Kidney (tissue), 22 donors: ENCODE measurements at places on chromosomes 7 and 10. TPM values are rescaled to one million over a fixed set of nuclear protein-coding genes. Genes with fewer than 3 reads are reported as not detected.

Gene PSD
- polyA plus RNA-seq: 1.2 TPM

Gene EXOC4
- 22.8 TPM for polyA plus RNA-seq

Gene TMEM130
- 12.9 TPM for polyA plus RNA-seq

Gene MBL2
- polyA plus RNA-seq: not detected

Gene KCNMA1
- polyA plus RNA-seq: 4.2 TPM

Gene LRRC61
- polyA plus RNA-seq: 23.2 TPM

Gene BUB3
- 49.0 TPM for polyA plus RNA-seq

Gene ZNF485
- polyA plus RNA-seq: 1.8 TPM

Gene OGDHL
- polyA plus RNA-seq: 247 TPM

Gene CCDC126
- 5.2 TPM for polyA plus RNA-seq

Gene POLR2J3
- 70.8 TPM for polyA plus RNA-seq

Gene FOXI2
- polyA plus RNA-seq: 1.5 TPM

Gene XPNPEP1
- 34.4 TPM for polyA plus RNA-seq

Gene NKX6-2
- polyA plus RNA-seq: not detected

Gene CNNM1
- 0.49 TPM for polyA plus RNA-seq

Gene CLCN1
- not detected for polyA plus RNA-seq

Gene LIPM
- polyA plus RNA-seq: not detected

Gene MAT1A
- polyA plus RNA-seq: 2.9 TPM
